Sigmoid colon (tissue), 7 donors: ENCODE measurements at places on chromosomes 1 and 21. TPM values are rescaled to one million over a fixed set of nuclear protein-coding genes. Genes with fewer than 3 reads are reported as not detected.

FCMR gene
- 0.49 TPM for total RNA-seq

TNFSF4 gene
- 1.4 TPM for total RNA-seq

OVAAL gene
- not detected for total RNA-seq

F11R gene
- 5.0 TPM for total RNA-seq

MAB21L3 gene
- total RNA-seq, result not detected

OR2L8 gene
- total RNA-seq, result not detected

LCE1F gene
- total RNA-seq, result not detected

GPR61 gene
- 2.2 TPM for total RNA-seq
